Heart left ventricle (tissue), 16 donors: ENCODE measurements at places on chromosomes 5 and 9. TPM values are rescaled to one million over a fixed set of nuclear protein-coding genes. Genes with fewer than 3 reads are reported as not detected.

- DNase-seq: no peak
Observed at GRCh38 chr5:112689155-112689909, 48.4 kb upstream of the APC start.

DNA sequence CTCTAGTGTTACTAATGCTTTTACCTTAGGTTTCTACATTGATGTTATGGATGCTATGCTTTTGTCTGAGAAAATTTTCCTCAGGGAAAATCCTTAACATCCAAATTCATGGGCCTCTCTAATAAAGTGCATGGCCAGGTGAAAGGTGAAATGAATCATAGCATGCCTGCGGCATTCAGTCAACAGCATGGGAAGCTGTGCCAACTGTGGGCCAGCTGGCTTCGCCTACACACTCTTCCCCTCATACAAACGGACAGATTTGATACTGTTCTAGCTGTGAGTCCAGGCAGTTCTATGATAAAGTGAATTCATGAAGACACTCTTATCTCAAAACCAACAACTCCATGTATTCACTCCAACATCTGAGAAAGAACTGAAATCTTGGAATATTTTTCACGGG, 374.1 kb downstream of the PLK2 start:
- no peak for DNase-seq

The PCDHB4 gene
- 1.8 TPM for total RNA-seq

- DNase-seq: no peak
Observed at GRCh38 chr5:10352430-10353240, 860 bp upstream of the MARCHF6 start.

DNA sequence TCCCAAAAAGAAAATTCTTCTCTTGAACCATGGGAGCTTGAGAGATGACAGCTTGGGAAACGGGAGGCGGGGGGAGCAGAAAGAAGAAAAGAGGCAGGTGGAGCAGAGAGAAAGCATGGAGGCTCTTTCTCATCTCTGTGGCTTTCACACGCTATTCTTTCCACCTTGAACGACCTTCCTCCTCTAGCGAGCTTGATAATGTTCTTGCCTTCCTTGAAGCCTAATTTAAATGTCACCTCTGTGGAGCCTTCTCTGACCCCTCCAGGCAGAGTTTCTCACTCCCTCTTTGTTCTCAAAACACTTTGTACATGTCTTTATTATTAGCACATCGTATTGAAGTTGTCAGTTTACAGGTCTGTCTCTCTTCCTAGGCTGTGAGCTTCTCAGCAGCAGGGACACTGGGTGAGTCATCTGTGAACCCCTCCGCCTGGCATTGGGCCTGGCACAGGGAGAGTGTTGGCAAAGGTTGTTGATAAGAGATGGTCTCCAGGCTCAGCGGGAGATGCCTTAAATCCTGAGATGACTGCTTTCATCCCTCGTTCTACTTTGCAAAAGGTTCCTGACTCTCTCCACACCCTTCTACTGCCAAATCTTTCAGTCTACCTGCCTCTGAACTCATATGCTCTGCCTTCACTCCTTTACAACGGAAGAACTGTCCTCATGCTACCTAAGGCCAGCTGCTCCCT, 14.1 kb upstream of the STRBP start:
- DNase-seq: peak; percentile 43

The NDUFS6 gene
- 245 TPM for total RNA-seq

The SHROOM1 gene
- 4.3 TPM for total RNA-seq

DNA sequence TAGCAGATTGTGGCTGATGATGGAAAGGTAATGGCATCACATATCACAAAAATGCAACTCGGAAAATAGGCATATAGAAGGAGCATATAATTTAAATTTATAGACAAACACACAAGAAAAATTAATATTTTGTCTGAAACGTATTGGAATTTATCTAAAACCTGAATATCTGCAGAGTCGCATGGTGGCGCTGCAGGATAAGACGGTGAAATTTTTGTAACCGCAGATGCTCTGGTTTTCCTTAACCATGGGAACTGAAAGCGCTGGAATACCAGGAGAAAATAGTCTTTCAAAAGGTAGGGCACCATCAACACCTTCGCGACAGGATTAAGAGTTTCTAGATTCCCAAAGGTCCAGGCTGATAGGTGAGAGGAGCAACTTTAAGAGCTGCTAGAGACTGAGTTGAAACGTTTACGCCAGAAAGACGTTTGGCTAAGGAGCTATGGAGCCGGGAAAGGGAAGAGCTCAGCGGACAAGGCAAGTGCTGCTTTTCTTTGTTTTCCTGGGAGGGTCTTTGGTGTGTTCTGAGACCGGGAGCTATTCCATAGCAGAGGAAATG, 11.0 kb upstream of the PCDHB15 start:
- no peak for DNase-seq

DNA sequence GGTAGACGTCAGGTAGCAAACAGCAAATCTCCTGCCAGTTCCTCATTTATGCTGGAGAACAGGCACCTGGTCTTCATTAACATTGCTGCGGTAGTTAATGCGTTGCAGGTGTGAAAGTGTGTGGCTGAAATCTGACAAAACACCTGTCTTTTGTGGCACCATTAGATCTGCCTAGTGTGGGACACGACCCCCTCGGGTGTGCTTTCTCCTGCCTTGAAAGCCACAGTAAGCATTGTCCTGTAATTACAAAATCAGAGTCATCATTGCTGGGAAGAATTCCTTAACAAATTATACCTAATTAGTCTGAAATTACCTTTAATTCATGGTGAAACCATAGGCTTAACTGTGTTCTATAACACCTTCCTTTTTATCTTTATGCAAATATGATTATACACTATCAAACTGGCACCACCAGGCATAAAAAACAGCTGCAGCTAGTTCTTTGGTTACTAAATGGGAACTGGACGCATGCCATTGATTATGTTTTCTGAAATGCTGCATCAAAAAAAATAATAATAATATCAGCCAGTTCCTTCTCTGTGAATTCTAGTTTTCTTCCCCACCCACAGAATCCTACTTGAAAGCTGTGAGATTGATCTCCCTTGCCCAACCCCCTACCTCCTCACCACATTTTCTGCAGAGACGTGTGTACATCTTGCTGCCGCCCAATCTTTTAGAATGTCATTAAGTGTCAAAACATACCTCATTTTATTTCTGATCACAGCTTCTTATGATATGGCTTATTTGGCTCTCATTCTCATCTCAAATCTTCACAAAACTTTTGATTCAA, 374.0 kb downstream of the NFIB start:
- DNase-seq: no peak
